Stimulated activated CD8-positive, alpha-beta memory T cell treated with anti-CD3 and anti-CD28 coated beads, Interleukin-2, amount 100 ng/mL, for 1 hour (primary cell): ENCODE measurements at places on chromosomes 6 and 20.

GRCh38 chr6:24906314-24906713 lies 29.4 kb downstream of the RIPOR2 start:
- no peak for DNase-seq

GRCh38 chr6:104484626-104485025 lies 375.1 kb downstream of the HACE1 start:
- no peak for DNase-seq

DNA sequence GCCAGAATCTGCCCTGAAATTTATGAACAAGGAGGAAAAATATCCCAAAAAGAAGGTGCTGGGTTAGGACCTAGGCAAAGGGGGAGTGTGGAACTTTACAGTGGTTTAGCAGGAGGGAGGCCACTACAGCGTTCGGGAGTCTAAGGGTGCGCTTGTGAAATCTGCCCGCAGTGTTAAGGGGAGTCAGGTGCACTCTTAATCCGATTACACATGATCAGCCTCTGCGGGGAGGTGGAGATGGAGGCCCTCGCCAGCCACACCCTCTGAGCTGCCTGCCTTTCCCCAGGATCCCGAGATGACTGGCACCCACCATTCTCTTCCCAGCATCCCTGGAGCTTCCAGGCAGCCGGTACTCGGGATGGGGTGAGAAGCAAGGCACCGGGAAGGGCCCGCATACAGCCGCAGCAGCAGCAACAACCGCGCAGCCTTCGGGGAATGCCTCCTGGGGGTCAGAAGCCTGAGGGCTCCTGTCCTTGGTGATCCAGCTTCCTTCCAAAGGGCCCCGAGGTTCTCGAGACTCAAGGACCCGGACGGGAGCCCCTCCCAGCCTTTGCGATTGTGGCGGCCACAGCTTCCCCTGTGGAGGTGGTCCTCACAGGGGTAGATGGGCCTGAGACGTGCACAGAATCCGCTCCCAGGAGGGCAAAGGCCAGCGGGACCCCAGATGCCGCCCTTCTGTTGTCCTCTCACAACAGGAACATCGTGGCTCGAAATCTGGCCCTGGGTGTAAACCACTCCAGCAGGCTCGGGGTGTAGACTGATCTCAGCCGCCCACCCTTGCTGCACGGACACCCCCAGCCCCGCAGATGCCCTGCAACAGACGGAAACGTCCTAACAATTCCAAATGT lies 57.3 kb upstream of the CST7 start:
- DNase-seq: no peak

GRCh38 chr6:56513631-56514030 lies 129.1 kb downstream of the DST start:
- no peak for DNase-seq

- no peak for DNase-seq
Observed at GRCh38 chr6:130982941-130983456, 80.0 kb downstream of the EPB41L2 start.

DNA sequence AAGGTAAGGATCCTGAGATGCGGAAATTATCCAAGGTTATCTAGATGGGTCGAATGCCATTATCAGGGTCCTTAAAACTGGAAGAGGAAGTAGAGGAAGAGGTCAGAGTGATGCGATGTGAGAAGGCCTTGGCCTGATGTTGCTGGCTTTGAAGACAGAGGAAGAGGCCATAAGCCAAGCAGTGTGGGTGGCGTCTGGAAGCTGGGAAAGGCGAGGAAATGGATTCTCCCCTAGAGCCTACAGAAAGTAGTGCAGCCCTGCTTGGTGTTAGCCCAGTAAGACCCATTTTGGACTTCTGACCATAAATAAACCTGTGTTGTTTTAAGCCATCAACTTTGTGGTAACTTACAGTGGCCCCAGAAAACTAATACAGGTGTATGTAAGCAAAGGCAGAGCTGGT lies 2.0 kb downstream of the SRXN1 start:
- no peak for DNase-seq

DNA sequence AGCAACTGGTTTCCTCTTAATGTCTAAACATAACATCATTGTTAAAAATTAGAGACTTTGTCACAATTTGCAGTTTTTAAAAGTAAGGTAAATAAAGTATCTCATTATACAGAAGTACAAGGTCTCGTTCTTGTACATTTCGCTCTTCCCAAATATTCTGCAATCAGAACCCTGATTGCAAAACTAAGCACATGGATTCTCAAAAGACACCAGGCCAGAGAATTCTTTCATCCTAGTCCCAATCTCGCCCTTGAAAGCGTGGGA lies 355 bp upstream of the AKAP7 start:
- DNase-seq: no peak

GRCh38 chr20:63082308-63082938 lies 75.7 kb upstream of the BHLHE23 start:
- DNase-seq: no peak

- DNase-seq: no peak
Observed at GRCh38 chr6:77011929-77012545, 451.3 kb downstream of the HTR1B start.
